HFFc6 (cell line): ENCODE measurements at places on chromosomes 2 and 18. TPM values are rescaled to one million over a fixed set of nuclear protein-coding genes. Genes with fewer than 3 reads are reported as not detected.

DNA sequence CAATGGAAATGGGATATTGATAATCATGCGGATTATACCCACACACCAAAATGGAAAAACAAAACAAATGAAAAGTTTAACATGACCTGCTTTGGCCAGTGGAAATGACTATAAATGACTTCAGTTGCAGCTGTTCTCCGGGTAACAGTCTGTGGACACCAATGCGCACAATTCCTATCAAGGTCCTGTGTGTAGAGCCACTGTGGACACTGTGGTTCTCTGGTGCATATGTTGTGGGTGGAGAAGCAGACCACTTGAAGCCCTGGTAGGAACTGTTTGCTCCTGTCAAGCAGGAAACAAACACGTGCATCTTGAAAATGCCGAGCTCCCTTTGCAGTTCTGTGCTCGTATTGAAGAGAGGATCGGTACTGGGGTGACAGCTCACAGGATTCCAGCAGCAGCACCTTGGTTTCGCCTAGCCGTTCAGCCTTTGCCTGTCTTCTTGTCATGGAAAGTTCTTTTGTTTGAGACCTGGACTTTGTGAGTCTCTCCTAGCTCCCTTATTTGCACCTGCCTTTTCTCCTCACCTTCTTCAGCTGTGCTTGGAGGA, 32.9 kb downstream of the NCK2 start:
- DNase-seq, result no peak

GRCh38 chr2:187528042-187528441, 26.2 kb downstream of the TFPI start:
- no peak for DNase-seq

DNA sequence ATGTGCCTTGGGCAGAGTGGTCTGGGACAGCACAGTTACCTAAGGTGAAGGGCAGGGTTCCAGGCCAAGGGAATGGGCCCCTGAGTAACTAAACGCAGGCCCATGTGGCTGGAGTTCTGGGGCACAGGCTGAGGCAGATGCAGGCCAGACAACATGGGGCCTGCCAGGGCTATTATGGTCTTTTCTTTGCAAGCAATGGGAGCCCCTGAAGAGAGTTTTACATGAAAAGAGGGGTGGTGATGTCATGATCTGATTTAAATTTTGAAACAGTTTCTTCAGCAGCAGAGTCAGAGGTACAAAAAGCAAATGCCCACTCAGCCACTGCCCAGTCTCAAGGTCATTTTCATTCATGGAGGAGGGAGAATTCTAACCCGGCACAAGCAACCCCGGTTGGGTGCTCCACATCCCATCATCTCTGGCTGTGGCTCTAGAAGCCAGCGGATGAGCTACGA, 5.6 kb downstream of the CHST10 start:
- DNase-seq, result no peak

GRCh38 chr2:225865468-225865867, 466.0 kb downstream of the NYAP2 start:
- DNase-seq, result peak; percentile 10

GRCh38 chr18:39396168-39396567, 1830.6 kb upstream of the CELF4 start:
- no peak for DNase-seq

SEPTIN10 gene
- total RNA-seq, result 102 and 109 TPM in 2 replicates

DNA sequence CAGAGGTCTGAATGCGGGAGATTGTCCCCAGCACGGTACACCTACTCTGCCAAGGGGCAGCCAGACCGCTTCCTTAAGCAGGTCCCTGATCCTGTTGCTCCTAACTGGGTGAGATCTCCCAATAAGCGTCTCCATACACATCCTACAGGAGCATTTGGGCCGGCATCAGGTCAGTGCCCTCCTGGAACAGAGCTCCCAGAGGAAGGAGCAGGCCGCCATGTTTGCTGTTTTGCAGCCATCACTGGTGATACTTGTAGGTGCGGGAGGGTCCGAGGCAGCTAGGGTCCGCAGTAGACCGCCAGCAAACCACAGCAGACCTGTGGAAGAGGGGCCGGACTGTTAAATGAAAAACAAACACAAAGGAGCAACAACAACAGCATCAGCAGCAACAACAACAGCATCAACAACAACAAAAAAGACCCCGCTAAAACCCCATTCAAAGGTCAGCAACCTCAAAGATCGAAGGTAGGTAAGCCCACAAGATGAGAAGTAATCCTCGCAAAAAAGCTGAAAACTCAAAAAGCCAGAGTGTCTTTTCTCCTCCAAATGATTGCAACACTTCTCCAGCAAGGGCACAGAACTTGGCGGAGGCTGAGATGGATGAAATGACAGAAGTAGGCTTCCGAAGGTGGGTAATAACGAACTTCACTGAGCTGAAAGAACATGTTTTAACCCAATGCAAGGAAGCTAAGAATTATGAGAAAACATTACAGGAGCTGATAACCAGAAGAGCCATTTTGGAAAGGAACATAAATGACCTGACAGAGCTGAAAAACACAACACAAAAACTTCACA, 79.0 kb upstream of the CDH7 start:
- no peak for DNase-seq

- peak; percentile 37 for DNase-seq
Observed at GRCh38 chr2:88545118-88545517, 82.1 kb downstream of the EIF2AK3 start.
